ENCODE measurements at places on chromosomes 3 and 15. TPM values are rescaled to one million over a fixed set of nuclear protein-coding genes. Genes with fewer than 3 reads are reported as not detected.

The SLC9C1 gene
- total RNA-seq: 1.3 TPM

The RTP3 gene
- not detected for total RNA-seq

The MUSTN1 gene
- 45.0 TPM for total RNA-seq

DNA sequence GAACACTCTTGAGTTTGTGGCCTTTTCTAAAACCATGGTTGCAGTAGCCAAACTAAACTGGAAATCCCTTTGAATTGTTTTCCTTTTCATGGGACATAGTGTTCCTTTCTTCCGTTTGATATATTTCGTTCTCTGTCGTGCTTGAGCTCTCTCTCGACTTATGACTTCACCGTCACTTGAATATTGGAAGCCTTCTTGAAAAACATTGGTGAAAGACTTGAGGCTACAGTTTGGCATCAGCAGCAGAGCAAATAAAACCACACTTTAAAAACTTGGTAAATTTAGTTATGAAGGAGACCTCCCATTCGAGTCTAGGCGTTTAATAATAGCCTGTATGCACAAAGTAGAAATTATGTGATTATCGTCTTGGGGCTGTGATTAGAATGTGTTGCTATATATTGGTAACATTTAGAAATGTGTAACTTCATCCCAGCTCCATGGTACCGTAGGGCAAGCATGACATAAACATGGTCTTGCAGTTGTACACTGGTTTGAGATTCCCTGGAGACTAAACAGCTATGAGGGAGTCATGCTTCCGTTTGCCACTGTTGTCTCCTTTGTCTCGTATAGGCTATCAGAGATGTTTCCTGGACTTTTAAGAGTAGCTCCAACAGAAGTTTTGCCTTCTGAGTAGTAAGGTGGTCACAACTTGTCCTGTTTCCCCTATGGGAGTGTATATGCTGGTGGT lies 122.3 kb downstream of the PTPRG start:
- H3K27ac ChIP-seq: no peak overlapping the region
- H3K27me3 ChIP-seq: no peaks in the 10 kb centered on the region
- no peak for DNase-seq
- no peaks in the 10 kb centered on the region for H3K4me1 ChIP-seq
- no peaks in the 10 kb centered on the region for H3K36me3 ChIP-seq

DNA sequence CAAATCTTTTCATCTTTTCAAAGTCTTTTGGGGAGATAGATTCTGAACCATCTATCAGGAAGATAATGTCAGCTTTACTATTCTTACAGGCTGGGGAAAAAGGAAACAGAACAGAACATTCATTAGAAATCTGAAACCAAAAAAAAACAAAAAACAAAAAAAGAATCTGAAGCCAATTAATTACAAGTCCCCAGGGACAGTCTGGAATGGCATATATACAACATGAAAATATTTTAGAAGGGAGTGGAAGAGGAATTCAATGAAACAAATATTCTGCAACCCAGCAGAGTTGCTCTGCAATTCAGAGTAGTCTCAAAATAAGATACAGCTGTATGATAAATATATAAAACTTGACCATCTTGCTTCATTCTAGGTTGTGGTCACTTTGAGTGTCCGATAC lies 41.7 kb upstream of the CAPN7 start:
- H3K4me3 ChIP-seq: no peak overlapping the region
- H3K4me1 ChIP-seq: no peaks in the 10 kb centered on the region
- H3K27me3 ChIP-seq: no peaks in the 10 kb centered on the region
- DNase-seq: no peak

DNA sequence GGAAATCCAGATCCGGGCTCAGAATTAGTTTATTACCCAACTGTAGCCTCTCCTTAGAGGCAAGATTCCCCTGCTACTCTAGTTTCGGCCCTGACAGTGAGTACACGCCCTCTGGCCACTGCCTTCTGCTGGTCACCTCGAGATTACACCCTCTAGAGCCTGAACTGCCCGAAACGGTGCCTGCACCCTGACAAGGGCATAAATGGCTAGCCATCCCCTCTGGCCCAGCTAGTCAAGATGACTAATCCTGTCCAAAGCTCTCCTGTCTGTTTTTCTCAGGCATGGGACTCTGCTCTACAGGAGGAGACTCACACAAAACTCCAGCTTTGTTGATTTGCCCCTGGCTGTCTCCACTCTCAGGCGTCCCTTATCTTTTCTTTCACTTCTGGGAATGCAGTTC lies 150.5 kb upstream of the UBE2E2 start:
- no peaks in the 10 kb centered on the region for H3K36me3 ChIP-seq
- no peak overlapping the region for H3K4me3 ChIP-seq
- H3K27me3 ChIP-seq: no peaks in the 10 kb centered on the region
- H3K27ac ChIP-seq: no peak overlapping the region
- no peak for DNase-seq
- no peaks in the 10 kb centered on the region for H3K4me1 ChIP-seq

- peaks cover 36% of the 10 kb centered on the region for H3K36me3 ChIP-seq
- H3K27ac ChIP-seq: peak overlapping the region; percentile 61
- H3K4me1 ChIP-seq: peaks cover 12% of the 10 kb centered on the region
- no peak overlapping the region for H3K4me3 ChIP-seq
- no peaks in the 10 kb centered on the region for H3K27me3 ChIP-seq
Measured at GRCh38 chr3:194640829-194641228, 7.6 kb upstream of the TMEM44 start.

- no peak overlapping the region for H3K27ac ChIP-seq
- no peak for DNase-seq
- H3K4me3 ChIP-seq: no peak overlapping the region
- no peaks in the 10 kb centered on the region for H3K36me3 ChIP-seq
- no peaks in the 10 kb centered on the region for H3K27me3 ChIP-seq
- no peaks in the 10 kb centered on the region for H3K4me1 ChIP-seq
Measured at GRCh38 chr3:189488241-189488767, 142.9 kb upstream of the TP63 start.

GRCh38 chr3:24242012-24242698 lies 252.5 kb downstream of the THRB start:
- no peak overlapping the region for H3K27ac ChIP-seq
- DNase-seq: no peak
- no peaks in the 10 kb centered on the region for H3K36me3 ChIP-seq
- no peaks in the 10 kb centered on the region for H3K4me1 ChIP-seq

- H3K4me1 ChIP-seq: no peaks in the 10 kb centered on the region
- no peak overlapping the region for H3K27ac ChIP-seq
- H3K27me3 ChIP-seq: no peaks in the 10 kb centered on the region
- DNase-seq: no peak
Measured at GRCh38 chr3:11327619-11328018, 55.4 kb downstream of the ATG7 start.

DNA sequence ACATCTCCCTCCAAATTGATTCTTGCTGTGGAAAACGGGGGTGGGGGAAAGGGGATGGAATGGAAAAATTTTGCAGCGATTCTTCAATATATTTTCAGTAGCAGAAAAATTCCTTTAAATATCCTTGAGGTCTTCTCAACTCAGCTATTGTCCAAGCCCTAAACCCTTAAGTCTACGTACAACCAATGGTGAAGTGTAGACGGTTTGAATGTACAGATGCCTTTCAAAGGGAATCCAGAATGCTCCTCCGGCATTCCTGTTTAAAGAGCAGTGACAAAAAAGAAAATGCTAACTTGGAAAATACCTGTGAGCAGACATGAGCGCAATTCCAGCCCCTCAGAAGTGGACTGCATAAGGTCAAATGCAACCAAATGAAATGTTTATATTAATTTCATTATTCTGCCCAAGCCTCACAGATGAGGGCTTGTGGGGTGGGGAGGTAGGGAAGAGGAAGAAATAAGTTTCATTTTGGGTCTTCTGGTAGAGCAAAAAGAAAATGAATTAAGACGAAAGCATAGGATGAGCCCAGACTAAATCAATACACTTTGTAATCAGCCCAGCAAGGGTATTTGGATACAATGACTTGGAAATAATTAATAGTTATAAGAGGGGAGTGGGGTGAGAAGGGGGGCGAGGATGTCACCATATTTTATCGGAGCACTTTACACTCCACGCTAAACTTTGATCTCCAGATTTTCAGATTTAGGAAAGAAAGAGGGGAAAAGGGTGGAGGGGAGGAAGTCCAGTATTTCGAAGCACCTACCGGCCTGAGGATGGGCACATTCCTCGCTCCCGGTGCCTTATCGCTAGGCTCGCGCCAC lies 2.7 kb downstream of the FOXP1 start:
- H3K27me3 ChIP-seq: no peaks in the 10 kb centered on the region
- H3K4me3 ChIP-seq: peak overlapping the region; percentile 77
- DNase-seq: no peak
- no peaks in the 10 kb centered on the region for H3K36me3 ChIP-seq
- H3K27ac ChIP-seq: peak overlapping the region; percentile 97

DNA sequence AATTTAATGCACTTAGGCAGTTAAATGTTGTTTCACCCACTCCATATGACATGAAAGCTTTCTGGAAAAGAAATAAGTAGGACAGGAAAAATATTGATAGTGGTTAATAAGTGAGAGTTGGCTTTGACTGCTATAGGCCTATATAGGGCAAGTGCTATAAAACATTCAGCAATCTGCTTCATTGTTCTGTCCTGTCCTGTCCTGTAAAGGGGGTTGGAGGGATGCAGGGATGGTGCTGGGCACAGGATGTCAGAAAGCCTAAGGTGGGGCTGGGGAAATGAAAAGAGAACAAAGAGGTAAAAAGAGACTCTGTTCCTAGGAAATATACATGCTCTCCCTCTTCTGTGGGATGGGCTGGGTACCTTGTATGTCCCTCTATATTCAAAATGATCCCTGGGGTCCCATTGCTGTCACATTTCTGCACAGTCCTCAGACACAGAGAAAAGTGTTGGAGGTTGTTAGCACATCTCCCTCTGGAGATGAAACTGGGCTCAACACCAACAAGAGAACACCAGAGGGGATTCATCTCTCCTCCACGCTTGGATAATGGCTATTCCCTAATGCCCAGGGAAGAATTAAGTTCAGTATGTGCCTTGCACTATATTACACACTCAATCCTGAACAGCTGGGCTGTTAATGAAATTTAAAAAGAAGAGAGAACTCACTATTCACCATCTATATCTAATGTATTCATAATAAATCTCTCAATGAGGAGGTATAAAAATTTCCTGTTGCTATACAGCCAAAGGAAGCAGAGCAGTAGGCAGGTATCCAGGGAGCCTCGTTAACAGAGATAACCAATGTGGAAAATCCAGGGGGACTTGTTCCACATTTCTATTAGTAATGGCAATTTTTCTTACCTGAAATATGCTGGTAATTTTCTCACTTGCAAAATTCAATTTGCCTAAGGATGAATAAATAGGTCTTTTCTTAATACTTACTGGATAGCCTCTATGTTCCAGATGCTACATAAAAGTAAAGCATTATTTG lies 108.1 kb upstream of the ZBED2 start:
- DNase-seq: no peak
- no peaks in the 10 kb centered on the region for H3K27me3 ChIP-seq
- H3K36me3 ChIP-seq: no peaks in the 10 kb centered on the region
- no peak overlapping the region for H3K4me3 ChIP-seq
- H3K27ac ChIP-seq: no peak overlapping the region

- peaks cover 22% of the 10 kb centered on the region for H3K36me3 ChIP-seq
- DNase-seq: no peak
- H3K27me3 ChIP-seq: no peaks in the 10 kb centered on the region
- H3K4me1 ChIP-seq: no peaks in the 10 kb centered on the region
Measured at GRCh38 chr3:64648927-64649906, 38.6 kb downstream of the ADAMTS9 start.

- no peak overlapping the region for H3K27ac ChIP-seq
- DNase-seq: no peak
- H3K4me1 ChIP-seq: no peaks in the 10 kb centered on the region
- H3K36me3 ChIP-seq: no peaks in the 10 kb centered on the region
- H3K4me3 ChIP-seq: no peak overlapping the region
- H3K27me3 ChIP-seq: no peaks in the 10 kb centered on the region
Measured at GRCh38 chr15:99957642-99958013, 224.4 kb upstream of the LYSMD4 start.

DNA sequence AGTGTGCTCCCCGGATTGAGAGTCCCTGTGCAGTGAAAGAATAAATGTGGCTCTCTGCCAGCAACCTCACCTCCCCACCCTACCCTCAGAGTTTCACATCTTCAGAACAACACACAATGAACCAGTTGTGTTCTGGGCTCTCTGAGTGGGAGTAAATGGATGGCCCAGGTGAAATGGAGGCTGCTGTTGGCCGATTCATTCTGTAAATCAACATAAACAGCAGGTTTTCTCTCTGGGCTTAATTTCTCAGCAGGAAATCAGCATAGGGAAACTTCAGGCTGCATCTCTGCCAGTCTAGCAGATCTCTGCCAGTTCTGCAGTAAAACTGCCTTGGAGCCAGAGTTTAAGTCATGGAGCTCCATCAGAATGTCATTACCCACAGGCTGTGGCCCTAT lies 54.6 kb upstream of the FURIN start:
- H3K27ac ChIP-seq: no peak overlapping the region
- no peaks in the 10 kb centered on the region for H3K36me3 ChIP-seq
- H3K27me3 ChIP-seq: no peaks in the 10 kb centered on the region
